ENCODE measurements at places on chromosomes 7 and 10.
A peak's percentile ranks its signal among the peaks of the same experiment; 100 is the strongest.

DNA sequence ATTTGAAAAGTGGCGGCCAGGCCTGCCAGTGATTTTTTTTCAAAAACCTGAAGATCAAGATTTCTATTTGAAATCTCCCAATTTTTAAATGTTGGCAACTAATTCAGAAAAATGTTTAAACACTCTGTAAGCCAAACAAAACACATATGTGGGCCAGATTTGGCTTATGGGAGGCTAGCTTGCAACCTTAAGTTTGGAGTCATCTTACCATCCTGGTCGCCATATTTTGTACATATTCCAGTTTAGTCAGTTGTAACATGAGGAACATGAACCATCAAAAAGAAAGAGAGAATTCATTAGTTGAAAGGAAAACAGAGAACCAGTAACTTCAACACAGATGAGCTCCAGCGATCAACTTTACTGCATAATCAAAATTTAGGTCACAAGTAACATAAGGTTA, 115.4 kb downstream of the TMEM26 start:
- no peak for DNase-seq

DNA sequence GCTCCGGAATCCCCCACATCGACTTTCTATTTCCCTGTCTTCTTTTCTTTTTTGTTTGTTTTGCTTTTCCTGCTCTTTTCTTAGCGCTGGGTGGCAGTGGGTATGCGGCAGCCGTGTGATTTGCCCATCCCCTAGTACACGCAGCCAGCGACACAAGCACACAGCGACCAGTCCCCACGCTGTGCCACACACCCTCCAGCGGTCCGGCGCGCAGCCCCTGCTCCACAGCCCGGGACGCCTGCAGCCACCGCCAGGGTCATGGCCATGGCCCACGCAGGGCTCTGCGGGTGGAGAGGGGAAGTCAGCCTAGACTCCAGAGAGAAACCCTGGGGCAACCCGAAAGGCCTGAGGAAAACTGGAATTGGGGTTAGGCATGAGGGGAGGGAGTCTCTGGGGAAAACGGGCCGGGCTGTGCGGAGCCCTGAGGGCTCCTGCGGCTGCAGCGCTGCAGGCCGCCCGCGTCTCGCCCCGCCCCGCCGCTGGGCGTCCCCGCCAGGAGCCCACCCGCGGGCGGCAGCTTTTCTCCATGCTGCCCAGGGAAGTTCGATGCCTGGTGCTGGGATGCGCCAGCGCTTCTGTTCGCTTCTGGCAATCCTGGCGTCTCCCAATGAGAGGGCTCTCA, 2.5 kb downstream of the CHRM2 start:
- peak; percentile 0 for DNase-seq

DNA sequence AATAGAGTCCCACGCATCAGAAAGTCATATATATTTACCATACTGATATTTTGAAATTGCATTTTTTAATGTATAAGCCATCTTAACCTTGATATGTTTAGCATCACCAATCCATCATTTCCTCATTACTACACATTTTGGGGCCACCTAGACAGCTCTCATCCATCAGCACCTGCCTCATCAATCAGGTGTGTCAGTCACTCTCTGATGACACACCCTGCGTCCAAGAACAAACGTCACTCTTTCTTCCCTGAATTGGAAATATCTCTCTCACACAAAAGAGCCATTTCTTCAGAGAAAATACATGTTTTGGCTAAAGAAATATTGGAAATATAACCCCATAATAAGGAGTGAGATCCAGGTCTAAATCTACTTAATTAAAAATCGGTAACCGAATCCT, 38.9 kb upstream of the RSU1 start:
- DNase-seq: no peak

DNA sequence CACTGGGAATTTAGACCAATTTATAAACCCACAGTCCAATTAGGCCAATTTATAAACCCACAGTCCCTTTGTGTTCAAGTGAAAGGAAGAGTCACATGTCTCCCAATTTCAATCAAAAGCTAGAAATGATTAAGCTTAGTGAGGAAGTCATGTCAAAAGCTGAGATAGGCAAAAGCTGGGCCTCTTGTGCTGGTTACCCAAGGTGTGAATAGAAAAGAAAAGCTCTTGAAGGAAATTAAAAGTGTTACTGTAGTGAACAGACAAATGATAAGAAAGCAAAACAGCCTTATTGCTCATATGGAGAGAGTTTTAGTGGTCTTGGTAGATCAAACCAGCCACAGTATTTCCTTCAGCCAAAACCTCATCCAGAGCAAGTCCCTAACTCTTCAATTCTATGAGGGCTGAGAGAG, 245.0 kb downstream of the HDAC9 start:
- DNase-seq: peak; percentile 9

GRCh38 chr7:29921404-29922010, 68.1 kb downstream of the SCRN1 start:
- DNase-seq: peak; percentile 20

GRCh38 chr10:103915796-103916195, 2.2 kb downstream of the STN1 start:
- DNase-seq: no peak

GRCh38 chr10:86594535-86594934, 59.8 kb upstream of the OPN4 start:
- DNase-seq: no peak

Data from GM06990 (cell line).